Omental fat pad (tissue), 4 donors: ENCODE measurements at places on chromosomes 2 and 18. TPM values are rescaled to one million over a fixed set of nuclear protein-coding genes. Genes with fewer than 3 reads are reported as not detected.

Gene PDCD1
- 0.88 TPM for total RNA-seq

- no peak for DNase-seq
Measured at GRCh38 chr2:179569831-179570233, 291.6 kb downstream of the ZNF385B start.

- no peak for DNase-seq
Measured at GRCh38 chr18:59008302-59008974, 131.2 kb upstream of the SEC11C start.

DNA sequence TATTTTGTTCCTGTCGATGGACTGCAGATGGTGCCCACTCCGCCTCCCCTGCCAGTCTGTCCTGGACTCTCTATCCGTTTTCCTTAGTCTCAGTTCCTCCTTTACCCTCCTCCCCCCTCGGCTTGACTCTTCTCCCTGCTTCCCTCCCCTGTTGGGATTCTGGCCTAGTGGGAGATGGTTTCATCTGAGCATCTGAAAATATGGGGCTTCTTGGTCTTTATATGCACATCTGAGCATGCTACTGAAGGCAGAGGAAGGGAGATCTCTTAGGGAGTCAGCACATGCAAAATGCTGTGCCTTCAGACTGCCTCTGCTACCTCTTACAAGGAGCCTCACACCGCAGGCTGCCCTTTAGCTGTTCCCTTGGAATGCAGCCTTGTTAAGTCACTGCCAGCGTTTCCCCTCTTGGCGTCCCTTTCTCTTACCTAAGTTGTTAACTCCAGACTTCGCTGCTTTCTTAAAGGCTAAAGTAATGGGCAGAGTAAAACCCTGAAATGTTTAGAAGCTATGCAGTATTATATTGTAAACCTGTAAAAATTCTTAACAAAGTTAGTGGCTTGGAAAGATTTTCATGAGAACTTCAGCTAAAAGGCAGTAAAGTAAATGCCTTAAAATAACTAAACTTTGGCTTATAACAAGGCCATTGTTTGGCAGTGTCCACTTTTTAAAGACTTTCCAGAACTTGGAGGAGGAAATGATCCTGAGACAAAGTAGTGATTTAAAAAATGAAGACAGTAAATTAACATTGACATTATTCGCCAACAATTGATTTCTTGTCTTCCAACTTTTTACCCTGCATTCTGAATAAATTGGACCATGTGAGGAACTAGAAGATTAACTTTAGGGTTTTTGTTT, 49.8 kb downstream of the LDLRAD4 start:
- no peak for DNase-seq
